ENCODE measurements at places on chromosomes 3 and 15. TPM values are rescaled to one million over a fixed set of nuclear protein-coding genes. Genes with fewer than 3 reads are reported as not detected.

Gene THRB
- under 0.01 TPM for total RNA-seq

Gene C3orf49
- total RNA-seq = not detected

Gene SLC22A14
- total RNA-seq = not detected

DNA sequence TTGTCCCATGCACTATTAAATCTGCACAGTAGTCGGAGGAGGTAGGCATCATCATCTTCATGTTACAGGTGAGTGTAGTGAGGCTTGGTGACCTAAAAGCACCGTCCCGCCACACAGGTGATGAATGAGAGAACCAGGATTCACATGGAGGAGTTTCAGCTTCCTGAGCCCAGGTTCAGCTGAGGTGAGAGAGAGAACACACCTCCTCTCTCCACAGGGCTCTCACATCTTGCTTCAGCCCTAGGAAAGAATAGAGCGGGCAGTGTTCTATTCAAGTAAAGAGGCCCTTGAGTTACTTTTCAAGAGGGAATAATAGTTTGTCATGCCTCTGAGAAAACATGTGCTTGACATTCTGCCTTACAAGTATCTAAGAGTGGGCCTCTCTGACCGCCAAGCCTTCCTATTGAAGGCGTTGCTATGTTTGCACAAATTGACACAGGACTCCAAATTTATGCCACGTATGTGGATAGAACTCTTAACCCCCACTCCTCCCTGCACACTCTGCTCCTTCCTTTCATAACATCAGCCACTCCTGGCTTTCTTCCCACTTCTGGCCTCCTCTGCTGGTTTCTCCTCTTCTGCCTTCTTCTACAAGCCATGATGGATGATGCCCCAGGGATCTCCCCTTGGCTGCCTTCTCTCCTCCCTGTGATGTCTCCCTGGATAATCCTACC, 138.3 kb upstream of the ABHD17C start:
- H3K27ac ChIP-seq = no peak overlapping the region
- H3K4me3 ChIP-seq = no peak overlapping the region
- peaks cover 36% of the 10 kb centered on the region for H3K36me3 ChIP-seq

DNA sequence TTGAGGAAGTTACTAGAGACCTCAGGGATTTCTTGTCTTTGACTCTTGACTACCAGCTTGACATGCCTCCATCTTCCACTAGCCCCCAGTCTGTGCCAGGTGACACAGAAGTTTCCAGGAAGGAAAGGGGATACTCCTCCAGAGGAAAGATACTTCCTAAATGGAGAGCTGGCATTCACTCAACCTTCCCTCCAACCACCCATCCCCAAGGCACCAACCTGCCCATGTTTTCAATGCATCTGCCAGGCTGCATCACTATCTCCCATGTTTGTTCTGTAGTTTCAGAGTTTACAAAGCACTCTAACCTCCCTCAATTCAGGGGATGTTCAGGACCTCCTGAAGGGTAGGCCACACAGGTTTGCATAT, 198.4 kb upstream of the LPP start:
- peaks cover 14% of the 10 kb centered on the region for H3K4me1 ChIP-seq
- no peak overlapping the region for H3K4me3 ChIP-seq
- H3K36me3 ChIP-seq = no peaks in the 10 kb centered on the region
- peak overlapping the region; percentile 12 for H3K27ac ChIP-seq

DNA sequence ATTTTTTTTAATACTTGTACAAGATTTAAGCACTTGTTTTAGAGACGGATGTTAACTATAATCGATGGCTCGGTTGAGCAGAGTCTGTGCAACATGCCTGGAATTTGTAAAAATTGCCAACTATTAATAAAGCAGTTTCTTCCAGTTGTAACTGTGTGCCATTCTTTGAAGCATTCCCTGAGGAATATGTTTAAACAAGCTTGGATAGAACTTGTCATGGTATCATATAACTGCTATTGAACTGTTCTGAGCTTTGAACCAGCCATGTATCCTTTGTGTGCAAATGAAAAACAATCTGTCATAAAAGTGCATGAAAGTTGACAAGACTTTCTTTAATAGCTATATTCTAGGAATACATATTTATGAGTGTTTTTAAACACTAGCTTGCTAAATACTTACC, 45.8 kb upstream of the UBE2E2 start:
- no peak overlapping the region for H3K27ac ChIP-seq
- no peaks in the 10 kb centered on the region for H3K36me3 ChIP-seq
- DNase-seq = no peak
- H3K4me1 ChIP-seq = peaks cover 2% of the 10 kb centered on the region

GRCh38 chr3:32334675-32335074, 57.0 kb upstream of the CMTM7 start:
- no peak overlapping the region for H3K27ac ChIP-seq
- H3K4me3 ChIP-seq = no peak overlapping the region
- no peak for DNase-seq
- H3K4me1 ChIP-seq = no peaks in the 10 kb centered on the region
- H3K27me3 ChIP-seq = peaks cover 8% of the 10 kb centered on the region

GRCh38 chr15:28110481-28110881, 11.4 kb upstream of the OCA2 start:
- H3K36me3 ChIP-seq = peaks cover 23% of the 10 kb centered on the region
- DNase-seq = no peak
- peaks cover 3% of the 10 kb centered on the region for H3K27me3 ChIP-seq
- H3K4me1 ChIP-seq = no peaks in the 10 kb centered on the region

DNA sequence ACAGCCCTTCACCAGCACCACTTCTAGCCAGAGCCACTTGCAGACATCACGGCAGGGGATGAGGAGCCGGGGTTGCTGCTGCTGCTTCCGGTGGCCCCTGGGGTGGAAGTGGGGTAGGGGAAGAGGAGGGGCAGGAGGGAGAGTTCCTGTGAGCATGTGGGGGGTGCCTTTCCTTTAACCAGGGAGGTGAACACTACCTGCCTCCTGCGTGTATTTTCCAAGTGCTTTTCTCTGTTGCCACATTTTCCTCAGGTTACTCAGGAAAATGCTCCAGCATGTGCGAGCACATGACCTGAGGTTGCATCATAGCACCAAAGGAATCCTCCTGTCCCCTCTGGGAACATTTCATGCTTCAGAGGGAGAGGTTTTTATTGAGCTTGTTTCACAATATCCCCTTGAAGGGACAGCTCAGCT, 12.2 kb upstream of the SACM1L start:
- peaks cover 6% of the 10 kb centered on the region for H3K4me1 ChIP-seq
- H3K36me3 ChIP-seq = peaks cover 58% of the 10 kb centered on the region
- no peak overlapping the region for H3K4me3 ChIP-seq
- peak overlapping the region; percentile 21 for H3K27ac ChIP-seq
- H3K27me3 ChIP-seq = no peaks in the 10 kb centered on the region
